Central memory CD4-positive, alpha-beta T cell (primary cell): ENCODE measurements at places on chromosomes 7 and 10.

DNA sequence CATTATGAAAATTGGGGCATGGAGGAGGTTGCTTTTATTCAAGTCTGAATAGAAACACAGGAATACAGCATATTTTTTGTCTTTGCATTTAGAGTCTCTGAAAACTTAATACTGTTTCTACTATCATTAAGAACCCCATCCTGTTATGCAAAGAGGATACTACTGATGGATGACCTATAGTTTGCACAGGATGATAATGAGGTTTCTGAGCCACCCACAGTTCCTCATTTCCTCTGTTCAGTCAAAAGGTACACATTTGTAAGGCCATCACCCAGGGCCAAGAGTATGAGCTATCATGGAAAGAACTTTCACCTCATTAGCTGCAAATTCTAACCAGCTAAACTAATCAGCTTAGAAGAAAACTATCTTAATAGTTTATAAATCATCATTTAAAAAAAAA, 213.0 kb upstream of the CHRM2 start:
- DNase-seq = no peak

DNA sequence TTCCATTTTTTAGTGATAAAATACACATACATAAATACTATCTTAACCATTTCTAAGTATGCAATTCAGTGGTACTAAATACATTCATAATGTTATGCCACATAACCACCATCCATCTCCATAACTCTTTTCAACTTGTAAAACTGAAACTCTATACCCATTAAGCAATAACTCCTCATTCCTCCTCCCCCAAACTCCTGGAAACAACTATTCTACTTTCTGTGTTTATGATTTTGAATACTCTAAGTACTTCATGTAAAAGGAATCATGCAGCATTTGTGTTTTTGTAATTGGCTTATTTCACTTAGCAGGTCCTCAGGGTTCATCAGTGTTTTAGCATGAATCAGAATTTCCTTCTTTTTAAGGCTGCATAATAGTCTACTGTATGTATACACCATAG, 131.8 kb downstream of the TES start:
- no peak for DNase-seq

- no peak for DNase-seq
Observed at GRCh38 chr7:112162142-112162766, 43.9 kb downstream of the DOCK4 start.

- no peak for DNase-seq
Observed at GRCh38 chr7:111734954-111735660, 172.8 kb upstream of the IMMP2L start.

GRCh38 chr7:3564231-3564630, 263.2 kb downstream of the SDK1 start:
- no peak for DNase-seq

- no peak for DNase-seq
Observed at GRCh38 chr10:11209830-11210181, 192.1 kb downstream of the CELF2 start.

DNA sequence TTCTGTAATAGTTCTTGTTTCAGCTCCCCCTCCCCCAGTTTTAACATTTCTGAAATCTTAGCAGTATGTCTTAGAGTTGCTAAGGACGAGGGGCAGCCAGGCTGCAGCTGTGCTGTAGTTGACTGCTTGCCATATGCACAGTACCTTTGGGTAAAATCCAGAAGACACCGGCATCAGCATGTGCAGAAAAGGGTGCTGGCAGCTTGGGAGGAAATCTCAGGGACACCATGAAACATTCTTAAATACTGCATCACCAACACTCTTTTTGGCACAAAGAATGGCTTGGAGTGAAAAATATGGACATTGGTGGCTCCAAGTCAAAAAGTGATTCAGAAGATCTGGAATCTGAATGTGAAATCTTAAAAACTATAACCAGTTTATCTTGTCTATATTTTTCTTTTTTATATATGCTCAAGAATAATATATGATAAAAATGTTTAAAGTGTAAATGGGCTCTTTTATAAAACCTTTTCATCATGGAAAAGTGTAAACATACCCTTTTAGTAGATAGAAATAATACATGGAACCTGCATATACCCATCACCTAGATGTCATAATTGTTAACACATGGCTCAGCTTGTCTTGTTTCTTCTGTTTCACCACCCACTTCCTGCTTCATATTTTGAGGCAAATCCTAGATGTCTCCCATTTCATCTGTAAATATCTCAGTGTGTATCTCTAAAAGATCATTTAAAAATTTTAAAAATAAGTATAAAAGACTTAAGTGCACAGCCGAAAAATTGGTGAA, 34.4 kb upstream of the ARMS2 start:
- no peak for DNase-seq

GRCh38 chr10:86690657-86691084, 22.4 kb downstream of the LDB3 start:
- no peak for DNase-seq

DNA sequence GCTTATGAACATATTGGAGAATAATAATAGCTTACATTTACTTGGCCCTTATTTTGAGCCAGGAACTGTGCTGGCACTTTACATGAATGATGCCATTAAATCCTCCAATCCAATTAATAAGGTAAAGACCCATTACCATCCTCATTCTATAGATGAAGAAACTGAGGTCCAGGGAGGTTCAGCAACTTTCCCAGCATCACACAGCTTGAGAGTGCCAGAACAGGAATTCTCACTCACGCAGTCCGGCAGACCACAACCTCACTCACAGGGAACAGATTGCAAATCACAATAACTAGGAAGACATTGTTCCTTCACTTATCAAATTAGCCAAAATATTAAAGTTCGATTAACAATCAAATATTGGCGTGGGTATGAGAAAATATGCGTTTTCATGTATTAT, 18.3 kb downstream of the GPRIN2 start:
- DNase-seq = no peak

DNA sequence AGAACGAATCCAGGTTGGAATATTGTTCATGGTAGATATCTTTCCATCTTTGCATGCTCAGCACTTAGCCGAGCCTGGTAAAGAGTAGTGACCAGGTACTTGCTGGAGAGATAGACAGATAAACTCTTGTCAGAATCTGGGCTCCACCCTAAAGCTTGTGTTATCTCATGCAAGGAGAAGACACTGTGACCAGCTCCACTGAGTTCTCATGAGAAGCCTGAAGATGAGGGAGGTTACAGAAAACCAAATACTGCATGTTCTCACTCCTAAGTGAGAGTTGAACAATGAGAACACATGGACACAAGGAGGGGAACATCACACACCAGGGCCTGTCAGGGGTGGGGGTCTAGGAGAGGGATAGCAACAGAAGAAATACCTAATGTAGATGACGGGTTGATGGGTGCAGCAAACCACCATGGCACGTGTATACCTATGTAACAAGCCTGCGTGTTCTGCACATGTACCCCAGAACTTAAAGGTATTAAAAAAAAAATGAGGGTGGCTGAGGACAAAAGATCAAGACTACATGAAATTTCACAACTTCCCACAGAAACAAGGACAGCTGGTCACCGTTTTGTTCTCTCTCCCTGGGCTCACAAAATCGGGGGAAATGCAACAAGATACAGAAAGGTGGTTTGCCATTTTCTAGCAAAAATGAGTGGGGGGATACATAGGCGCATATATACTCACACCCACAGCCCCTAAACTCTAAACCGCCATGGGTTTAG, 17.4 kb downstream of the DLG5 start:
- no peak for DNase-seq

DNA sequence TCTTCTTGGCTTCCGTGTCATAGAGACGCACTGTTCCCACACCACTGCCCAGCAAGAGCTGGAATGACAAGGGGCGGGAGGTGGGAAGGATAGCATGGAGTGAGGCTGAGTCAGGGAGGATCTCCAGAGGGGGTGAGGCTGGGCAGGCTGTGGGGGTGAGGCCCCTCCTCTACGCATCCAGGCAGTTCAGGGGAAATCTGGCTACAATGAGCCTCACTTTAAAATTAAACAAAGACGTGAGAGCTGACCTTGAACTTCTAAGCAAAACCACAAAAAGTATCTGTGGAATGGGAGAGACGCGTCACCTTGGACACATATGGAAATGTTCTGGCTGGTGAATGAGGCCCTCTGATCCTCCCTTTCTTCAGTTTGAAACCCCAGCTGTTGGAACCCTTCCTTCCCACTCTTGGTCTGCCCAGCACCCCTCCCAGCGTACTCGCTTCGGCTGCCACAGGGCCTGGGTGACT, 17.7 kb downstream of the WDR91 start:
- no peak for DNase-seq

GRCh38 chr7:18995270-18995671, 122.2 kb downstream of the TWIST1 start:
- DNase-seq = no peak

DNA sequence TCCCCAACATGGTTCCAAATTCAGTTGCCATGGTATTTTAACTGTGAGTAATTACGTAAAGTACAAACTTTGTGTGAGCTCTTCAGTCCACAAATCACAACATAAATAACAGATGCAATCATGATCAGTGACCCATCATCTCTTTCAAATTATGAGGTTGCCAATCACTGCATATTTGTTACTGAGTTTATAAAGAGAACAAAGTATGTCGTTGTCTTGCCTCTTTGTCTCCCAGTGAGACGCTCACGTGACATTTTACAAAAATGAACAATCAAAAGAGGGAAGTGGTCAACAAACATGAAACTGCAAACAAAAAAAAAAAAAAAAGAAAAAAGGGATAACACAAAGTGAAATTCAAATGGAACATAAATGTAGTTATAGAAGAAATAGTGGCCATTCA, 122.7 kb upstream of the PDSS1 start:
- DNase-seq = no peak

GRCh38 chr7:30412782-30413504, 65.6 kb downstream of the NOD1 start:
- DNase-seq = peak; percentile 17

DNA sequence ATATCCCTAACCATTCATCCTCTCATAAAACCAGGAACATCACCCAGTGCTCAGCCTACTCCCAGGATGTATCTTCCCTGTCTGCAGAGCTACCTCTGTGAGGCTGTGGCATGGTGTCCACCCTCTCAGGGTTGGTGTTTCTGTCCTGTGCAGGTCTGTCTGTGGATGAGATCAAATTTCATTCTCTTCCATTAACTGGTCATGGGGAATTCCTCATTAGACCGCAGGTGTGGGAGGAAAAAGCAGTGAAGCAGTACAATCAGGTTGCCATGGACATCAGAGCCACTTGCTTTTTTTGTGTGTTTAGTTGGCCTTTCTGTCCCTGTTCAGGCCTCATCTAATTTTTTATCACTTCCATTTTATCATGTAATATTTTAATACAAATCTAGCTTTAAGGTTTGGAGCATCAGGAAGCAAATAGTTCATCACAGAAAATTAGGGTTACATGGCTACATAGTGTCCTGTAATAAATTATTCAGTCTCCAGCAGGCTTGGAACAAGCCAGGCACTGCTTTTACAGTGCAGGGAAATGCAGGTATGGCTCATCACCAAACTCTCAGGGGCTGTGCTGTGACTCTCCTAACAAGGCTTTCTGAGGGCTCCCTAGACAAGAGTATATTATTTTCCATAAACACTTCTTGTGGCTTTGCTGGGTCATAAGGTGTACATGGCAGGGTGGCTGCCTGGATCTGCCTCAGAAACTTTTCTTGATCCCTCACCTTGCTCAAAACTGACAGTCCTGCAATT, 594.9 kb upstream of the IGFBP3 start:
- DNase-seq = no peak

DNA sequence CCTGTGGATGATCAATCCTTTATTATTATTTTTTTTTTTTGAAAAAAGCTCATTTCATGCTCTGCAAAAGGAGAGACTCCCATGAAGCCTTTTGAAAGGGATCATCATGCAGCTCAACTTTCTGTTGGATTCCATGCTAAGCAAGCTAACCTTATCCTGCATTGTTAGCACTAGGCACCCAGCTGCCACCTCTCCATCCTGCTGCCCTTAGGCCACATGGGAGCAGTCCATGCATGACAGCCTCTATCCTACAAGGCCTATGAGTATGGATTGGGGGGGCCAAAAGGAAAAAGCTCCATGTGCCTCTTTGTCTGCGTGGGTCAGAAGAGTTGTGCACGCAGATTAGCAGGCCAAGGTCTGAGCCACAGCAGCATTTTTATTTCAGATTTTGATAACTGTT, 19.2 kb downstream of the SMNDC1 start:
- DNase-seq = no peak

DNA sequence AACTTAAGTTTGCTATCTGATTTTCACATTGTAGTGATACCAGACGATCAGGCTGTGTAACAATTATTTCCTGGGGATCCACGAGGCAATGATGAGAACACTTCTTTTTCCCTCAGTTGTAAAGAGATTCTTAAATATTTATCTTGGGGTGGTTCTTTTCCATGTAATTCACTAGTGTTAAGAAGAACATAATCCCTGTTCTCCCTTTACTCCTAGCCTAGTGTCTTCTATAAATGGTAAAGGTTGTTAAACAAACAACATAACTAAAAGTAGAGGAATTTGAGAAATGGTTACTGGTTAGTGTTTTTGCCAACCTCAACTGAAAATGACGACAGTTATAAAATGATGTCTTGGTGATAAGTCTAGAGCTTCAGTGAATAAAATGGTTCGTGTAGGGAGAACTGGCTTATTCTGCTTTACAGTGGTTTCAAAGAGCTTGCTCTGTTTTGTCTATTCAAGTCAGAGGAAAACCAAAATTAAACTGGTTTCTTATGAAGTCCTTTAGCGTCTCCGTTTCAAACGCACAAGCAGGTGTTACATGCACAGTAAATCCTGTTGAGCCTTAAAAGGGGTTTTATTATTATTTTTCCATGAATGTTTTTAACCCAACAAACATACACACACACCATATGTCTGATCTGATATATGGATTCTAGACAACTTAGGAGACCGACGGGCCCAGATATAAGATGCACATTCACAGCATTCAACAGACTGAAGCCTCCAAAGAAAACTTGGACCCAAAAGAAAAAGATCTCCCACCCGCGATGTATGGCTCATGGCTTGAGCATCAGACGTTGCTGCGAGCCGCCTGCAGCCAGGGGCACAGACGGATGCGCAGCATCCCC, 1.1 kb downstream of the TBX20 start:
- no peak for DNase-seq

GRCh38 chr7:15837306-15837950, 150.9 kb upstream of the MEOX2 start:
- DNase-seq = no peak
